ENCODE measurements at places on chromosomes 13 and 19. TPM values are rescaled to one million over a fixed set of nuclear protein-coding genes. Genes with fewer than 3 reads are reported as not detected.
A peak's percentile ranks its signal among the peaks of the same experiment; 100 is the strongest.

GRCh38 chr13:59016250-59016649, 1147.5 kb downstream of the DIAPH3 start:
- no peak for DNase-seq
- H3K4me3 ChIP-seq, result no peak overlapping the region
- H3K27ac ChIP-seq, result no peak overlapping the region
- H3K36me3 ChIP-seq, result no peaks in the 10 kb centered on the region

DNA sequence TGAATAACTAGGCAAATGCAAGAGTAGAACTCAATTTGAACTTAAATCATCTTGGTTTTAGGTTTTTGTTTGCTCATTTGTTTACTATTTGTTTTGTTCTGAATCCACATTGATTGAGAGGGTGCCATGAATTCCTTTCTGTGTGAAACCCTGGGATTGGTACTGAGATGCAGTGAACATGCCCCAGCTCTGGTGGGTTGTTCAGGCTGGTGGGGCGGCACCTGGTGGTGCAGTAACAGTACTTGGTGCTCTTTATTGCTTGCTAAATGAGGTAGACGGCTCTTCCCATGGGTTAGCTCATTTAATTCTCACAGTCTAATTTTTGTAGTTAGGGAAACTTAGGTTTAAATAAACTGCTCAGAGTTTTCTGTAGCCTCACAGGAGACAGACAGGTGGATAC, 48.4 kb downstream of the WASF3 start:
- H3K4me1 ChIP-seq, result no peaks in the 10 kb centered on the region
- H3K27me3 ChIP-seq, result peaks cover 3% of the 10 kb centered on the region
- H3K36me3 ChIP-seq, result no peaks in the 10 kb centered on the region

GRCh38 chr13:66879988-66880387, 350.1 kb downstream of the PCDH9 start:
- no peak overlapping the region for H3K4me3 ChIP-seq
- peaks cover 4% of the 10 kb centered on the region for H3K27me3 ChIP-seq
- H3K27ac ChIP-seq, result no peak overlapping the region
- no peaks in the 10 kb centered on the region for H3K4me1 ChIP-seq

Gene KRTDAP
- not detected for polyA plus RNA-seq

- peaks cover 6% of the 10 kb centered on the region for H3K27me3 ChIP-seq
- H3K4me1 ChIP-seq, result no peaks in the 10 kb centered on the region
- no peak overlapping the region for H3K27ac ChIP-seq
- DNase-seq, result no peak
- no peak overlapping the region for H3K4me3 ChIP-seq
These were observed 11.9 kb downstream of the CILP2 start for GRCh38 chr19:19549804-19550464.

DNA sequence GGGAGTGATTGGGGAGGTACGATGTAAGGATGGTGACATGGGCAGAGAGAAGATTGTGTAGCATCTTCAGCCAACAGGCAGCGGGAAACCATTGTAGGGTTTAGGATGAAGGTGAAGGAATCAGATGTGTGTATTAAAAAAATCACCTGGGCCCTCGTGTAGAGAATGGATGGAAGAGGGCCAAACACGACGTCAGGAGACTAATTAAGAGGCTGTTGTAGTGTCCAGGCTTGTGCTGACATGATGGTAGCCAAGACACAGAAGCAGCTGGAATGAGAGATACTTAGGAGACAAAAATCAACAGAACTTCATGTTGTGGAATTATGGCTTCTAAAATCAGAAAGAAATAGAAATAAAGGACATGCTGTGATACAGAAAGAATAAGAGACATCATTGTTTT, 41.2 kb upstream of the ARGLU1 start:
- no peaks in the 10 kb centered on the region for H3K4me1 ChIP-seq
- H3K4me3 ChIP-seq, result no peak overlapping the region
- DNase-seq, result no peak
- no peak overlapping the region for H3K27ac ChIP-seq
- H3K36me3 ChIP-seq, result no peaks in the 10 kb centered on the region

DNA sequence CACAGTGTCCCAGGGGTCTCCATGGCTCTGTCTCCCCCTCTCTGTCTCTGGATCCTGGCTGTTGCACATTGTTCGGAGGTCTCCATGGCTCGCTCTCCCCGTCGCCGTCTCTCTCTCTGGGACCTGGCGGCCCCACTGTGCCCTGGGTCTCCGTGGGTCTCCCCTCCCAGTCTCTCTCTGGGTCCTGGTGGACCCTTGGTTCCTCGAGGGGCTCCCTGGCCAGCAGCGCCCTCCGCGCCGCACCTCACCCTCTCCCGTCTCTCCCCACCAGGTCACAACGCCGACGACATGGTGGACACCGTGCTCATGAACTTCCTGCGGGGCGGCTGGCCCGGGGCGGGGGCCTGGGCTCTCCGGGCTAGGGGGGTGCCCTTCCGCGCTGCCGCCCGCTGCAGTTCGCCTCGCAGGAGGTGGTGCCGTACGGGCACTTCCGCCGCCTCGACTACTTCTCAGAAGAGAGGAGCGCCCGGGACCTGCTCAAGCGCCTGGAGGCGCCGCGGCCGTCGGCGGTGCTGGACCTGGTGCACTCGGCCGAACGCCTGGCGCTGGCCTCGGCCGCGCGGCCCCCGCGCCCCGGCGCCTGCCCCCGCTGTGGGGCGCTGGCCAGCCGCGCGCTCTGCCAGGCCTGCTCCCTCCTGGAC, 29.1 kb downstream of the SIGLEC5 start:
- peaks cover 4% of the 10 kb centered on the region for H3K27me3 ChIP-seq
- H3K4me1 ChIP-seq, result peaks cover 4% of the 10 kb centered on the region
- H3K36me3 ChIP-seq, result peaks cover 8% of the 10 kb centered on the region
- H3K27ac ChIP-seq, result no peak overlapping the region
- peak overlapping the region; percentile 66 for H3K4me3 ChIP-seq

DNA sequence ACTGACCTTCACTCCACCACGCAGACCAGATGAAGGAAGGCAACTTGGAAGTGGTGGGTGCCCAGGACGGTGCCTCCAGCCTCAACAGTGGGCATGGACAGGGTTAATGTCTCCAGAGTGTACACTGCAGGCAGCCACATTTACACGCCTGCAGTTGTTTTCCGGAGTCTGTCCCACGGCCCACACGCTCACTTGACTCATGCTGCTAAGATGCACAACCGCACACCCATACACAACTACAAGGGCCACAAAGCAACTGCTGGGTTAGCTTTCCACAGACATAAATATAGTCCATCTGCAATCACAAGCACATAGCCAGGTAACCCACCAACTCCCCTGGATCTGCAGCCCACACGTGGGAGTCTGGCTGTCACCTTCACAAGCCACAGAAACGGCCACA, 12.6 kb upstream of the AXL start:
- no peaks in the 10 kb centered on the region for H3K36me3 ChIP-seq
- peaks cover 4% of the 10 kb centered on the region for H3K4me1 ChIP-seq
- peaks cover 3% of the 10 kb centered on the region for H3K27me3 ChIP-seq
- no peak overlapping the region for H3K4me3 ChIP-seq
- DNase-seq, result no peak

GRCh38 chr13:19185086-19185864, 3.7 kb upstream of the TUBA3C start:
- no peak overlapping the region for H3K4me3 ChIP-seq
- peaks cover 2% of the 10 kb centered on the region for H3K36me3 ChIP-seq
- no peaks in the 10 kb centered on the region for H3K27me3 ChIP-seq
- no peaks in the 10 kb centered on the region for H3K4me1 ChIP-seq
- H3K27ac ChIP-seq, result no peak overlapping the region
- DNase-seq, result no peak

Gene PTGIR
- polyA plus RNA-seq, result 0.14 TPM

DNA sequence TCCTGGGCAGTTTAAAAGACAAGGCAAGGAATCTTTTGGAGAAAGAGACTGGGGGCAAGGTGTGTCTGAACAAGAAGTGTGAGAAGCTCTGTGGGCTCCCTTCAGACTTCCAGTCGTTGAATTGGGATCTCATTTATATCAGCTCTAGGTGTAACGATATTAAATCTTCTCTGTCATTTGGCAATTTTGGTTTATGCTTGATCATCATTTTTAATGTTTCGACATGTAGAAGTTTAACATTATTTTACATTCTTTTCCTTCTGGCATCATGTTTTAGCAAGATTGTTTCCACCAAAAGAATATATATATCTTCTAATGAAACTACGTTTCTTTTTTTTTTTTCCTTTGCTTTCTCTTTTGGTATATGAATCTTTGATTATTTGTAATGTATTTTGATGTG, 49.3 kb downstream of the USPL1 start:
- no peak overlapping the region for H3K4me3 ChIP-seq
- no peaks in the 10 kb centered on the region for H3K36me3 ChIP-seq
- H3K27ac ChIP-seq, result no peak overlapping the region
- no peak for DNase-seq
- peaks cover 13% of the 10 kb centered on the region for H3K4me1 ChIP-seq

Gene ZNF85
- polyA plus RNA-seq, result 7.5 TPM

DNA sequence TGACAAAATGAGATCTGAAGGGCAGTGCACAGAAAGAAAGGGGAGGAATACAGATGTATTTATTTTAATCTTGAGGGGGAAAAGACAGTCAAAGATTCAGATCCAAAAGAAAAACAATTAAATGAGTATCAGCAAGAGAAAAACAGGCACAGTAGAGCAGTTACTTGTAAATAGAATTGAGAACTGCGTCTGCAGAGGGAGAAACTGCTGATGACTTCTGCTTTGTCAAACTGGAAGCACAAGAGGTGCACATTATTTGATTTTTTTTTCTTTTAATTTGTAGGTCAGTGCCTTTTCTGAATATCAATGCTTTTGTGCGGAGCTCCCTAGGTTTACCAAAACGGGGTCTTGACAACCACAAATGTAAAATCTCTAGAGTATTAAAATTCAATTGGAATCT, 37.3 kb downstream of the EFNB2 start:
- no peak overlapping the region for H3K4me3 ChIP-seq
- peaks cover 14% of the 10 kb centered on the region for H3K4me1 ChIP-seq
- H3K36me3 ChIP-seq, result no peaks in the 10 kb centered on the region
- peaks cover 29% of the 10 kb centered on the region for H3K27me3 ChIP-seq
- H3K27ac ChIP-seq, result no peak overlapping the region

- no peaks in the 10 kb centered on the region for H3K27me3 ChIP-seq
- no peak overlapping the region for H3K27ac ChIP-seq
- no peak for DNase-seq
- H3K36me3 ChIP-seq, result peaks cover 31% of the 10 kb centered on the region
- H3K4me3 ChIP-seq, result no peak overlapping the region
These were observed 69.1 kb downstream of the RBM26 start for GRCh38 chr13:79336966-79337365.

GRCh38 chr13:113959198-113959597, 14.7 kb downstream of the C13orf46 start:
- H3K27ac ChIP-seq, result peak overlapping the region; percentile 55
- H3K4me1 ChIP-seq, result peaks cover 5% of the 10 kb centered on the region
- H3K36me3 ChIP-seq, result peaks cover 15% of the 10 kb centered on the region
- DNase-seq, result no peak
- H3K4me3 ChIP-seq, result no peak overlapping the region
- peaks cover 59% of the 10 kb centered on the region for H3K27me3 ChIP-seq

DNA sequence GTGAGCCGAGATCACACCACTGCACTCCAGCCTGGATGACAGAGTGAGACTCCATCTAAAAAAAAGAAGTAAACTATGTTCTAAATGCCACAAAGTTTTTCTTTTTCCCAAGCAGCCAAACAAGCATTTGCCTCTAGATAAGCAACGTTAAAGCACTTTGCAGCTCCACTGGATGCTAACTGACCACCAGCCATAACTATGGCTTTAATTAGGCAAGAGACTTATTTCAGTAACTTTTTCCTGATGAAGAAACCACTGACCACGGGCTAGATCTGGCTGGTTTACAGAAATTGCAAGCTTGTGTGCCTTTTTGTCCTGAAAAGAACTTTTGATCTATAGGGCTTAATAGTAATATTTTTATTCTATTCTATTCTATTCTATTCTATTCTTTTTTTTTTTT, 22.1 kb downstream of the CD70 start:
- no peak overlapping the region for H3K27ac ChIP-seq
- no peak overlapping the region for H3K4me3 ChIP-seq
- H3K36me3 ChIP-seq, result no peaks in the 10 kb centered on the region
- peaks cover 11% of the 10 kb centered on the region for H3K27me3 ChIP-seq
- no peaks in the 10 kb centered on the region for H3K4me1 ChIP-seq
- DNase-seq, result no peak

- H3K36me3 ChIP-seq, result peaks cover 7% of the 10 kb centered on the region
These were observed 9.8 kb upstream of the CIRBP start for GRCh38 chr19:1259206-1259875.

Gene ZNF865
- not detected for polyA plus RNA-seq

DNA sequence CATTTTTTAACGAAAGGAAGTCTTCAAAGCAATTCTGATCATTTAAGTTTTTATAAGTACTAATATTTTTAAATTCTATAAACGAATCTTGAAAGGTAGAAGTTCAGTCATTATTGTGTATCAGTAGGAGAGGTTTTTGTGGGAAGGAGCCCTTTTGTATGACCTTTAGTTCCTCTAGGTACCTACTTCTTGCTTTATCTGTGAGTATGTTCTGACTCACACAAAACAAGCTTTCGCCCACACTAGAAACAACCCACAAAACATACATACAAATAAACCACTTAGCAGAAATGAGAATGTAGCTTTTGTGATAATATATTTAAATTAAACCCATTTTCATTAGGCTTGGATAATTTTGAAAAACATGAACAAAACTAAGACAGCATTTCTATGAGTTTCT, 27.8 kb downstream of the ERCC5 start:
- H3K4me1 ChIP-seq, result peaks cover 22% of the 10 kb centered on the region
- peaks cover 29% of the 10 kb centered on the region for H3K36me3 ChIP-seq
- no peak overlapping the region for H3K4me3 ChIP-seq
- no peaks in the 10 kb centered on the region for H3K27me3 ChIP-seq

Gene PCP2
- not detected for polyA plus RNA-seq

GRCh38 chr13:33341861-33342452, 56.4 kb upstream of the STARD13 start:
- no peak overlapping the region for H3K27ac ChIP-seq
- no peak for DNase-seq
- no peaks in the 10 kb centered on the region for H3K27me3 ChIP-seq

- H3K4me3 ChIP-seq, result no peak overlapping the region
- no peaks in the 10 kb centered on the region for H3K27me3 ChIP-seq
- peaks cover 2% of the 10 kb centered on the region for H3K4me1 ChIP-seq
These were observed 15.7 kb downstream of the STK11 start for GRCh38 chr19:1220976-1221903.

Gene SLC25A41
- not detected for polyA plus RNA-seq

Gene MED16
- polyA plus RNA-seq, result 112 TPM

Gene THSD1
- not detected for polyA plus RNA-seq

- H3K27me3 ChIP-seq, result peaks cover 1% of the 10 kb centered on the region
- H3K4me1 ChIP-seq, result peaks cover 6% of the 10 kb centered on the region
- no peak overlapping the region for H3K4me3 ChIP-seq
- no peak overlapping the region for H3K27ac ChIP-seq
- H3K36me3 ChIP-seq, result no peaks in the 10 kb centered on the region
These were observed 7.8 kb downstream of the ANKLE1 start for GRCh38 chr19:17289489-17289888.

GRCh38 chr13:80408270-80408669, 67.3 kb upstream of the SPRY2 start:
- H3K36me3 ChIP-seq, result peaks cover 18% of the 10 kb centered on the region
- H3K4me3 ChIP-seq, result no peak overlapping the region
- peaks cover 27% of the 10 kb centered on the region for H3K4me1 ChIP-seq
- H3K27me3 ChIP-seq, result peaks cover 3% of the 10 kb centered on the region
- H3K27ac ChIP-seq, result no peak overlapping the region
- DNase-seq, result no peak

Gene PSPN
- polyA plus RNA-seq, result 0.28 TPM

All from immature natural killer cell (primary cell).